ENCODE measurements at places on chromosomes 7 and 10.

- DNase-seq = no peak
Measured at GRCh38 chr7:39588416-39588815, 22.2 kb downstream of the YAE1 start.

GRCh38 chr10:49135575-49136313 lies 1.9 kb upstream of the FAM170B start:
- no peak for DNase-seq

- no peak for DNase-seq
Measured at GRCh38 chr10:28991333-28992270, 297.3 kb upstream of the LYZL1 start.

GRCh38 chr7:17506095-17506494 lies 207.6 kb downstream of the AHR start:
- DNase-seq = no peak

DNA sequence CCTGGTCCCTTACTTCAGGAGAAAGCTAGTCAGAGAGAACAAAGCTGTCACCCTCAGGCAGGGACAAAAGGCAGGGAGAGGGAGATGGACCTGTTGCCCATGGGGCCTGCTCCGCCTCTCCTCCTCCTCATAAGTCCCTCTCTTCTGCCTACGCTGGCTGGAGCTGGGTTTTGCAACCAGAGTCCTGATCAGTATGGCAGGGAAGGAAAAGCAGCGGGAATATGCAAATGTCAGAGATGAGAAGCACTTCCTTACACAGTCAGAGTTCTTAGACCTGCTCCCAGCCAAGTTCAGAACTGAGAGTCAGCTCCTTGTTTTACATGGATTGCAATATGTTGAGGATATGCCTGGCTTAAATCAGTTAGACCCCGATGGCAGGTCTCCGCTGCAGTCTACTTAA lies 231.1 kb downstream of the ADAM12 start:
- DNase-seq = no peak

DNA sequence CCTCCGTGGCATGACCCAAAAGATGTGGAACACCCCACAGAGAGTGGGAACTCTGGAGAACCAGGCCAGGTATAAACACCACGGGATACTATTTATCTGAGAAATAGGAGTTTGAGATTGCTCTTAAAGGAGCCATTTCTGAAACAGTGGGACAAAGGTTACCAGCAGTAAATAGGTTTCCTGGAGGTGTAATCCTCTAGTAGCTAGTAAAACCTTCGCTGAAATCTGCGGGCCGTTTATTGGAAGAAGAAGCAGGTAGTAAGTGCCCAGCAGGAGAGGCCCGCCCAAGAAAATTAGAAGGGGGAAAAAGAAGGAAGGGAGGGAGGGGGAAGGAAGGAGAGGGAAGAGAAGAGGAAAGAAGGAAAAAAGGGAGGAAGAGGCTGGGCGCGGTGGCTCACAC lies 51.6 kb downstream of the CHST3 start:
- DNase-seq = no peak

- no peak for DNase-seq
Measured at GRCh38 chr10:3478153-3478552, 305.6 kb upstream of the PITRM1 start.

- no peak for DNase-seq
Measured at GRCh38 chr10:130711072-130711471, 574.9 kb downstream of the GLRX3 start.

GRCh38 chr7:14888962-14889361 lies 13.6 kb downstream of the DGKB start:
- DNase-seq = no peak

GRCh38 chr7:101629171-101629570 lies at the start of gene MYL10:
TSS of gene MYL10 (minus strand) at chr7:101629296. CDS start at chr7:101629118, 178 bp downstream.
- DNase-seq = no peak

DNA sequence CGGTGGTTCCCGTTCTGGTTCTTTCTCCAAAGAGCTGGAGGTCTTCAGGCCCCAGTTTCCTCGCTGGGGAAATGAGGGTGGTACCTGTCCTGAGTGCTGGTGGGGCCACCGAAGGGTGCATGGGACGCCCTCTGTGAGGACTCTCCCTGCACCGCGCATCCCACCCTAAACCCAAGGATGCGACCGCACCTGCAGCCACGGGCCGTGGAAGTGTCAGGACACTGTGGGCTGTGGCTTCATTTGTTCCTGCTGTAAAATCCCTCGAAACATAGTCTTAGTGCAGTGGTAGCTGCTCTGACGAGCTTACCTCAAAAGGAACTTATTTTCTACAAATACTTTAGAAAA lies 84.1 kb downstream of the NKX6-2 start:
- no peak for DNase-seq

- DNase-seq = no peak
Measured at GRCh38 chr7:106182904-106183303, 70.8 kb upstream of the SYPL1 start.

DNA sequence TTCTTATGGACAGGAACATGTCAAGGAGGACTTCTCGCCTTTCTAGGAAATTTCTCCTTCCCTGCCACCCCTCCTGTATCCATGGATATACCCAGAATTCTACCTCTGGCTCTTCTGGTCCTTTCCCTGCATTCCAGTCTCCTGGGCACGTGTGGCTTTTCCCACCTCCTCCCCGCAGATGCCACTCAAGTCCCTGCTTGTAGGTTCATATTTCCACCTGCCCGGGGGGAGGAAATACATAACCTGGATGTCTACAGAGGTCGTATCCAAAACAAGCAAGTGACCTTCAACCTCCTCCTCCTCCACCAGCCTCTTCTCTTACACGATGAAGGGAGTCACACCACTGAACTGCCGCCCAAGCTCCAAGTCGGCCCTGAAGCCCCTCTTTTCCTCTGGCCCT lies 20.7 kb downstream of the FGFR2 start:
- DNase-seq = no peak

DNA sequence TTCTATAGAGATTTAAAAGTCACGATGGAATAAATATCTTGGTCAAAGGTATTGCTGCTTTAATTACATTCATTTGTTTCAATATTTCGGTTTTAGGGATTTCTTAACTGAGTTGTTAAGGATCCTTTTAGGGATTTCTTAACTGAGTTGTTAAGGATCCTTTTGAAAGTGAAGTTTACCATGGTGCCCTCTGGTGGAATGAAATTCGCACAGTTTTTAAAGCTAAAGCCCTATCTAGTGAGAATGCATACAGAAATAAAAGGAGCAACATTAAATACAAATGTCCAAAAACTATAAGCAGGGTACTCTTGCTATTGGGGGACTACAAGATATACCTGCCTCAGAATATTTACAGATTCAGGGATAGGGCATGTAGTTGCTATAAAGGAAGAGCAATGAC lies 193.7 kb downstream of the RNLS start:
- no peak for DNase-seq

DNA sequence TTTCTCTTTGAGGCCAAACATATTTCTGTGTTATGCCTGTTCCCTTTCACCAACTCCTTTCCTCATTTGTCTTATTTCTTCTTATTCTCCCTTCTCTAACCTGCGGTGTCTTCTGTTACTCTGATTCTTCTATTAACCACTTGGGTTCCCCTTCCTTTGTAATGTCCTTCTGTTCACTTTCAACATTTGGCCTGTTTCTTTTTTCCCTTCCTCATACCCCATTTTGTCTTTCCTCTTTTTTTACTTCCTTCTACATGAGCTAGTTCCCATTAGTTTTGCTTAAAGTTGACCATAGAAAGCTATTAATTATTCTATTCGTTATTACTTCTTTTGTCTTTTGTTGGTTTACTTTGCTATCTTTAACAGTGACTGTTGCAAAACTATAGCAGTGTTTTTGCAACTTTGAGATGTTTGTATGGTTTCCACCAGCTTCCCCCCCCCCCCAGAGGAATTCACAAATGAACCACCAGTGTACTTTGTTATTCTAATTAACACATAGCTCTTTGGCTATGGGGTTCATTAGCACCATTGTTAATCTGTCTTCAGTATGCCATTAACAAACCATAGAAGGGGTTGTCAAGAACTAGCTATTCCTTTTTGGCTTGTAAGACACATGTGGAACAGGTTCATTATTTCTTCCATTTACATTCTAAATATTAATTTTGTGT lies 2.9 kb downstream of the LRGUK start:
- DNase-seq = no peak

GRCh38 chr10:24873281-24873683 lies 79.1 kb downstream of the PRTFDC1 start:
- no peak for DNase-seq

DNA sequence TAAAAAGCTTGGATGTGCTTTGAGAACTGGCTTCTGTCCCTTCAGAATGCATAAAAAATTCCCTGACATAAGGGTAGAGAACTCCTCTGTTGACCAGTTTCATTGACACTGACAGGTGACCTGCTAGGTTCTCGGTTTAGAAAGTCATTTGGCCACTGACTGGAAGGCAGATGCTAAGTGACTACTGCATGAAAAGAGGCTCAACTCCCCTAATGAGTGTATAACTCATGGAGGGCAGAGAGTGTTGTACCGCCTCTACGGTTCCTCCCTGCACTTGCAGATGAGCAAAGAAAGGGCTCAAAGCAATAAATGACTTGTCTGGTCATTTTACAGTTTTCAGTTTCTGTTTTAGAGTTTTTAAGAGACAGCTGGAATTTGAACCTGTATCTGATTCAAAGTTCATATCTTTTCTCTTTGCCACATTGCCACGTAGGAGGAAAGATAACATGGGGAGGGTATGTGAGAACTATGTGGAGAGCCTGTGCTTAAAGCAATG lies 2.9 kb upstream of the FGL2 start:
- no peak for DNase-seq

DNA sequence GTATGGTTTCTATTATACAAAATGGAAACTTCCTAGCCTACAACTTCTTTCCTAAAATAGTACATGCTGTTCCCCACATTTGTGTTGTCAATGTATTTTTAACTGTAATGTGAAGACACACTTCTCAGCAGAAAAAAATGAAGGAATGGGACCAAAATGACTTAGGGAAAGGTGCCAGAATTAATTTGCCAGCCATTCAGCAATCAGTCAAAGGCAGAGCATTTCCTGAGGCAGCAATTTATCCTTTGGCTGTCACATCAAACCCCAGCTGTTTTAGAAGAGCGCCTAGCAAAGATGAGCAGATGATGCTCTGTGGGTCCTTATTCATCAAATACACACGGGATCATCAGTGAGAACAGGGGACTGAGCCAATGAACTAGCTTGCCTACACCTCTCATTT lies 592.5 kb downstream of the KCNMA1 start:
- no peak for DNase-seq

DNA sequence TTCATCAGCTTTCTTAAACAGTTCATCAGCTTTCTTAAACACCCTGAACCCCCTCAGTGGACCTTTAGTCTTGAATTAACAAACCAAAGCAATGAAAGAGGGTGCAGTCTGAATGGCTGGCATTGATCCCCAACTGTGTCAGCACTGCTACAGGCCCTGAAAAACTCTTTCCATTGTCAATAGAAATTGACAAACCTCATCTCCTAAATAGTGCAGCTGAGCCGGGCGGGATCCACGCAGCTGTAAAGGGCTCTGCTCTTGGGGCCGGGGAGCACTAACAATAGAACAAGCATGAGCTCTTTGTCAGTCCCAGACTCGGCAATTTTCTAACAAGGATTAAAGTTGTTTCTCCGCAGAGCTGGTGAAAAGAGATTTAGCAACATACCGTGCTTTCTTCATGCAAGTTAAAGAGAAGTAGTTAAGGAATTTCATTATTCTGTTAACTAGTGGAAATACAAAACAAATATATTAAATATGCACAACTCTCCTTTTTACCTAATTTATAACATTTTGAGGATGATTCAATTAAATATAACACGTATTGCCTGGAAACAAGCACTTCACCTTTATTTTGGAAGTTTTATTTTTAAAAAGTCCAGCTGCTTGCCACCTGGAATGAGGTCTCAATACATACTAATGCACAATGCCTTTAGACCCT lies 24.7 kb upstream of the FEZF1 start:
- DNase-seq = no peak

- no peak for DNase-seq
Measured at GRCh38 chr10:113776553-113776952, 25.1 kb downstream of the PLEKHS1 start.

DNA sequence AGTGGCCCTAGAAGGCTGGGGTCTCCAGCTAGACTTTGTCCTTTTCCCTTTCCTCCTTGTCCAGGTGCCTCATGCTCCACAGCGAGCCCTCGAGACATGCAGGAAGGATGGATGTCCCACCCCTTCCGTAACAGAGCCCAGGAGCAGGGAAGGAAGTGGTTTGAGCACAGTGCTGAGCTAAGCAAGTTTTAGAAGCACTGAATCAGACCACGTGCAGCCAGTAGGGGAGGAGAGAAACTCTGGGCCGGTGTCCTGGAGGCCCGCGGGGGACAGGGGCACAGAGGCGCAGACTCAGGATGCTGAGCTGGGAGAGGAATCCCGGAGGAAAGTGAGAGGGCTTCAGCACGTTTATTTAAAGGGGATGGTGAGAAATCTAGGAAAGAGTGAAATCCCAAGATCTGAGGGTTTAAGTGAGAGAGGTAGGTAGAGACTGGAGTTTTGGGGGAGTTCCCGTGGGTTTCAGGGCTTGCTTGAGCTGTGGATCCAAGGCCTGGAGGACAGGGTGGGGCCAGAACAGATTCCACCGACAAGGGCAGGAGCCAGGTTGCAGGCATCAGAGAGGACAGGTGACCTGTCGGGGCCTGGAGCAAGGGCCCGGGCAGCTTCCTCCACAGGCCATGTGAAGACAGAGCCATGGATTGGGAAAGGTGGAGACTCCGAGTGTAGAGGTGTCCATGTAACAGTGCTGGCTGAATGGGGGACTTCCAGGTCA lies 4.4 kb upstream of the IRF5 start:
- no peak for DNase-seq

- peak; percentile 16 for DNase-seq
Measured at GRCh38 chr10:69124563-69125268, 738 bp downstream of the VPS26A start.

DNA sequence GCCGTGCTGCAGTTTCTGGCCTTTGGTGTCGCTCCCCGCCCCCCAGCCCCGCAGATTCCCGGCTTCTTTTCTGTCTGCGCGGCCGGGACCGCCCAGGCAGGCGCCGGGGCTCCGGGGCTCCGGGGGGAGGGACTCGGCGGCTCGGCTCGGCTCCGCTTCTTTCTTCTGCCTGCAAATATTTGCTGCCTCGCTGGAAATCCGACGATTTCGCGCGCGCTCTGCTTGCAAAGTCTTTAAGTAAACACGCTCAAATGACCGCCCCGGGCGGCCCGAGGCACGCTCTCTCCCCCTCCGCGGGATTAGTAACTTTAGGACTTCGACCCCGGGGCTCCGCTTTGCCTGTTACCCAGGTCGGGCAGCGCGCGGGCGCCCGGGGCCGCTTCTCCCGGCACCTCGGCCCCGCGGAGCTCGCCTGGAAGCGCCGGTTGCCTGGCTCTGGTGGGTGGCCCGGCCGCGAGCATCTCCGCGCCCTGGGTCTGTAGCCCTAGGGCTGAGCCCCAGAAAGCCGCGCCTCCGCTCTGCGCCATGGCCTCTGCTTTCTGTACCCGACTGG lies 3.9 kb upstream of the GATA3 start:
- DNase-seq = no peak

- no peak for DNase-seq
Measured at GRCh38 chr10:80194373-80195045, 10.8 kb downstream of the ANXA11 start.

GRCh38 chr10:127886371-127887051 lies 6.2 kb downstream of the CLRN3 start:
- no peak for DNase-seq
